ENCODE measurements at places on chromosomes 4 and X. TPM values are rescaled to one million over a fixed set of nuclear protein-coding genes. Genes with fewer than 3 reads are reported as not detected.

DNA sequence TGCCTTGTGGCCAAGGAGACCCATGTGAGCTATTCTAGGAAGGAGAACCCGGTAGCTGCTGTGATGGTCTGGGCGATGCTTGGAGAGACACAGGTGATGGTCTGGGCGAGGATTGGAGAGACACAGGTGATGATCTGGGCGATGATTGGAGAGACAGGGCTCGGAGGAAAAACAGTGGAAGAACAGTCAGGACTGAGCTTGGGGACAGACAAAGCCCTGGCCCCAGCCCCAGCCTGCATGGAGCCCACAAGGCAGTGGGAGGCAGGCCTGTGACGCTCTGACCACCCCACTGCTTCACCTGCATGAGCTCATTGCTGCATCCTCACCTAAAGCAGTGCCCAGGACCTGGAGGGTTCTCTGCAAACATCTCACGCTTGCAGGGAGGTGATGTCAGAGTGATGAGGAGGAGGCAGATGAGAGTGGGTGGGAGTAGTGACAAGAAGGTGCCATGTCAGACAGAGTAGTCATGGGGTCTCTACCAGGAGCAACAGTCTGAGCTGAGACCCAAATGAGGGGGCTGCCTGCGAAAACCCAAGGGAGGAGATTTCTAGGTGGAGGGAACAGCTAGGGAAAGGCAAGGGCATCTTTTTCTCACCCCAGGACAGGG is 35.9 kb upstream of the PSAPL1 start:
- no peak for DNase-seq

DNA sequence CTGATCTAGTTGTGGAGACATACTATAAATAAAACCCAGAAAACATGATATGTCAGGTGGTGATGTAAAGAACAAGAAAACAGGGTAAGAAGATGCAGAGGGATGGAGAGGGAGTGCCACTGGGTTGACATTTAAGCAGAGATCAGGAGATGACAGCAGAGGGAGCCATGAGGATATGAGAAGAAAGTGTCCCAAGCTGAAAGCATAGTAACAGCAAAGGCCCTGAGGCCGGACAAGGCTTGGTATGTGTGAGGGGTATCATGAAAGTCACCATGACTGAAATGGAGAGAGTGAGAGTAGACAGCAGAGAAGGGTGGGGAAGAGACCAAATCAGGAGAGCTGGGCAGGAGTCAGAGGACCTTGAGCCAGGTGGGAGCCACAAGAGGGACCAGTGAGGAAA is 3.4 kb downstream of the GPKOW start:
- DNase-seq, result no peak

GRCh38 chr4:74934016-74934831 is 1.3 kb downstream of the PARM1 start:
- DNase-seq, result no peak

- peak; percentile 38 for DNase-seq
These were observed 199.2 kb downstream of the APBB2 start for GRCh38 chr4:41015016-41015675.

- DNase-seq, result no peak
These were observed 17.9 kb downstream of the METAP1 start for GRCh38 chr4:99013402-99013843.

- no peak for DNase-seq
These were observed 55.0 kb downstream of the SLC34A2 start for GRCh38 chr4:25710637-25711036.

- DNase-seq, result no peak
These were observed 46.3 kb upstream of the PCDH10 start for GRCh38 chr4:133102612-133103409.

- no peak for DNase-seq
These were observed 81.3 kb upstream of the LIMCH1 start for GRCh38 chr4:41456559-41457101.

DNA sequence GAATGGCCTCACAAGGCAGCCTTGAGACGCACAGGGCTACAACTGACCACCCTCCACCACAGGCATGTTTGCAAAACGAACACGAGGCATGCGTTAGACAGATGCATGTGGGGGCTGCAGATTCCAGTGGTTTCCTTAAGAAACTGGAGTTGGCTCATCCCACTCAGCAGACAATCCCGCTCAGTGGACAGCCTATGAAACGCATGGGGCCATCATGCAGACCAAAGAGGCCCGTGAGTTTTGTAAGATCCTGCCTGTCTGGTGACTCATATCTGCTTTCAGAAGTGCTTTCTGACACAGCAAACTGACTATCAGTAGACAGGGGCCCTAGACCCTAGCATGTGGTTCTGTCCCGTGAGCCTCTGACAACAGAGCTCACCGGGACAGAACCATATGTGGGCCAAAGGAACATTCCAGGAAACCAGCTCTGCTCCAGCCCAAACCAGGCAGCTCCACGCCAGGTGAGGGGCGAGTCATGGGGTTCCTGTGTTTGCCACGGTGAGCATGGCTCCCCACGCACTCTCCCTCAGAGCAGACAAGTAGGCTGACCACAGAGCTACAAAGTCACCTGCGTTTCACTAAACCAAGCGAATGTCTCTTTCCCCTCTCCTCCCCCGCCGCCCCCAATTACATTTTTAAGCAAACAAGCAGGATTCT is 74.4 kb downstream of the MTMR1 start:
- DNase-seq, result no peak

GRCh38 chrX:15908603-15909290 is 54.1 kb upstream of the AP1S2 start:
- no peak for DNase-seq

DNA sequence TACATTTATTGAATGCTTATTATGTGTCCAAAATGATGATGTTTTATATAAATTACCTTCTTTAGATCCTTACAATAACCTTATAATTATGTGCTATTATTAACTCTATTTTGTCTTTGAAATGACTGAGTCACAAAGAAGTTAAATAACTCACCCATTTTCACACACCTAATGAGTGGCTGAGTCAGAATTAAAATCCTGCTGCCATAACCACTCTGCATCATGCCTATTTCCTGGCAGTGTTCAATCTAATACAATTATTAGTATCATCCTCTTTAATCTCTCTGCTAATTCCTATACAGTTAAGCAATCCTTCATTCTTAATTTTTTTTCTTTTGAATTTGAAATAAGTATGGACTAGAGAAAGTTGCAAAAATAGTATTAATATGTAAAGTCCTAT is 342.9 kb downstream of the CFAP299 start:
- DNase-seq, result no peak

GRCh38 chrX:134711135-134711921 is 53.1 kb upstream of the PLAC1 start:
- DNase-seq, result no peak

DNA sequence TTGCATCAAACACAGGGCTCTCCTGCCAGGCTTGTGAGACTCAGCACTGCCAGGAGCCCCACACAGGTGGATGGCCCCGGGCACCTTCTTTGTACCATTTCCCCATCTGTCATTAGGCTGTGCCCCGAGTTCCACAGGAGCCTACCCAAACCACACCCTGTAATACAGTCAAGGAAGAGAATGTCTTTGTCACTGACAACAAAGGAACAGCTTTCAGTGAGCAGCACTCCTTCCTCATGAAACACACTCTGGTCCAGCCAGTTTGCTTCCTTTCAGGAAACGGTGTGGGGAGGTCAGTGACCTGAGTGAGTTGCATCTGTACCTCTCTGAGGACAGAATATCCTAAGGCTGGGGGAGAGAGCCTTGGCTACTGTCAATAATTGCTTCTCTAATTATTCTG is 53.7 kb downstream of the LNX1 start:
- no peak for DNase-seq

- DNase-seq, result no peak
These were observed 377.2 kb upstream of the ANXA10 start for GRCh38 chr4:167715176-167715575.

- DNase-seq, result no peak
These were observed 12.0 kb downstream of the TREX2 start for GRCh38 chrX:153433781-153434285.

GRCh38 chr4:30929649-30930048 is 209.5 kb downstream of the PCDH7 start:
- DNase-seq, result no peak

DNA sequence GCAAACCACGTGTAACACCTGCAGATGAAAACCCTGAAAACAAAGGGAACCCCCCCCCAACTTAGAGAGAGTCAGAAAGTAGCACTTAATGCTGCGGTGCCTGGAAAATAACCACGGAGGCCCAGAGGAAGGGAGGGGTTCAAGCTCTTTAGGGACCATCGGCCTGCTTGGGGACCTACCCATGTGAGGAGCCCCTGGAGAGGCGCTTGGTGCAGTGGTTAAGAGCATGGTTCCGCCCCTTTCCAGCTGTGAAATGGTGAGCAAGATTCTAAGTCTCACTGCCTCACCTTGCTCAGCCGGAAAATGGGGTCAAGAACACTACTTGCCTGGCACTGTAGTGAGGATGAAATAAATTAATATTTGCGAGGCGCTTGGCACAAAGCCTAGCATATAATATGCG is 13.8 kb downstream of the SLC25A5 start:
- DNase-seq, result no peak

DNA sequence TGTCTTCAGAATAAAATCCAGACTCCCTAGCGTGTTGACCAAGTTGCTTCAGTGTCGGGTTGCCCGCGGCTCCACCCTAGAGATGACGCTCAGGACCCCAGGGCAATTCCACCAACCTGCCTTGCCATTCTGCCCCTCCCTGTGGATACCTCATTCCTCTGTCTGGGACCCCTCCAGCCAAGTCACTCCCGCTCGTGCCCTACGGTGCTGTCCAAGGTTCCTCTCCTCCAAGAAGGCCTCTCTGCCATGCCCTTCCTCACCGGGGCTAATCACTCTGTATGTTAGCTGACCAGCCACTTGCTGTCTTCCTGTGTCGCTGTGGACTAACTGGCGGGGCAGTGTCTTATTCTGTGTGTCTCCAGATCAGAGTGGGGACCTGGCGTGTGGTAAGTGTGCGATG is 46.6 kb downstream of the TENM3 start:
- no peak for DNase-seq

DNA sequence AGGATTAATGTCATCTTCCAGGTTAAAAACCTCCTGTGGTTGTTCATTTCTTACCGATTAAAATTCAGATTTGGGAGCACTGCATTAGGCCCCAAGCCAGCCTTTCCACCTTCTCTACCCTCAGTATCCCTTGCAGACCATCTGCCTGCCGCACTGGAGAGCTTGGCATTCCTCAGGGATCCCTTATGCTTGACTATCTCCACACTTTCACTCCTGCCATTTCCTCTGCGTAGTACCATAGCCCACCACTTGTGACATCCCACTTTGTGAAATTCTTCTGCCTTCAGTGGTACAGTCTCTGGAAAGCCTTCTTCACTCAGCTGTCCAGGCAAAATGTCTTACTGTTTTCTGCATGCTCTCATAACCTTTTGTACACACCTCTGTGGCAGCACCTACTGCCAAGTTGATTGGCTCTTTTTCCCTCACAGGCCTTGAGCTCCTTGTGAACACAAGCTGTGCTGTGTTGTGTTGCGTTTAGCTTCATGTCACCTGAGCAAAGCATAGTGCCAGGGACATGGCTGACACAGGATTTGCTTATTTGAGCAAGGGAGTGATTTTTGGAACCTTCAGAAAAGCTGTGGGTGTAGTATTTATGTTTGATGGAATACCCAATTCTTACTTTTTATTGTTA is 156.4 kb downstream of the ARX start:
- DNase-seq, result no peak

GRCh38 chr4:110091434-110092140 is 106.8 kb downstream of the ELOVL6 start:
- DNase-seq, result no peak

GRCh38 chrX:21166272-21166982 is 207.8 kb upstream of the CNKSR2 start:
- DNase-seq, result no peak

GRCh38 chr4:23058165-23058776 is 365.5 kb downstream of the GBA3 start:
- DNase-seq, result no peak

DNA sequence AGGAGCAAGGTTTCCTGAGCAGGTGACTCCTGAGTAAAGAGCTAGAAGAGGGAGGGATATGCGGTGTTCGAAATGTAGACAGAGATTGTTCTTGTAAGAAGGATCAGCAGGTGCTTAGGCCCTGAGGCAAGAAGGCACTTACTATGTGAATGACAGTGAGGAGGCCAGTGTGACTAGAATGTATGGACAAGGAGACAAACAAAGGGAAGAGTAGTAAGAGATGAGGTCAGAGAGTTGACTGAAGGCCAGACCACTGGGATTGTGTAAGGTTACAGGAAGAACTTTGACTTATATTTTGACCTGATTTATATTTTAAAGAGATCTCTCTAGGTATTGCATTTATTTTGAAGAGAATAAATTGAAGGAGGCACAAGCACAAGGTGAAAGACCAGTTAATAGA is 118.4 kb upstream of the ENPEP start:
- DNase-seq, result no peak

GRCh38 chr4:180542445-180543100 is 1700.6 kb upstream of the TENM3 start:
- no peak for DNase-seq

DNA sequence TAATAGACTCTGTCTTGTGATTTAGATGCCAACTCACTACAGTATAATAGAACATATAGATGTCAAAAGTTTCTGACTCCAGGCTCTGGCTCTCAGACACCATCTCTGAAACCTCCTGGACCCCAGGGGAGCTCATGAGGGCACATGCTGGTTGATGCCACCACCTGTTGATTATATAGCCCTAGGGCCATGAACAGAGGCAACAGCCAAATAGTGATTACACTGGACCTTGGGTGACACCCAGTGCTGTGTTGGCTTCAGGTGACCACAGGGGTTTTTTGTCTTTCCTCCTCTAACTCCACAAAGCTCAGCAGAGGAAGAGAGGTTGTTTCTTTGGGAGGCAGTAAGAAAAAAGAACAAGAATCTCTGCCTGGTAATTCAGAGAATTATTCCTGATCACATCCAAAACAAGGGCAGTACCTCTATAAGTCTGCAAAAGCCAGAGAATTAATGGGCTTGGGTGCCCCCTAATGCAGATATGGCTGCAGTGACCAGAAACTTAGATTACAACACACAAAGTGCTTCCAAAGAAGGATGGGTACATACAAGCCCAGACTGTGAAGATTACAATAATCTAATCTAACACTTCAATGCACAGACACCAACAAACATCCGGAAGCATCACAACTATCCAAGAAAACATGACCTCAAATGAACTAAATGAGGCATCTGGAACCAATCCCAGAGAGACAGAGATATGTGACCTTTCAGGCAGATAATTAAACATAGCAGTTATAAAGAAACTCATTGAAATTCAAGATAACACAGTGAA is 1920.6 kb downstream of the ARAP2 start:
- no peak for DNase-seq

GRCh38 chr4:8045909-8046308 is 106.2 kb upstream of the AFAP1 start:
- no peak for DNase-seq

Gene GPRASP2
- 12.4 TPM for polyA plus RNA-seq

Gene ASB11
- not detected for polyA plus RNA-seq

Gene IL9R
- not detected for polyA plus RNA-seq

Gene NEUROG2
- polyA plus RNA-seq, result not detected

Gene COX7B2
- polyA plus RNA-seq, result not detected

Gene FRMPD3
- not detected for polyA plus RNA-seq

Gene F9
- not detected for polyA plus RNA-seq

Gene RHOH
- polyA plus RNA-seq, result 0.17 TPM
